ENCODE measurements at places on chromosomes 12 and 14. TPM values are rescaled to one million over a fixed set of nuclear protein-coding genes. Genes with fewer than 3 reads are reported as not detected.

DEGS2 gene
- total RNA-seq = 0.49 TPM

GRCh38 chr12:103161582-103162362, 204.3 kb downstream of the ASCL1 start:
- no peak for DNase-seq

RNASE12 gene
- not detected for total RNA-seq

CBLN3 gene
- total RNA-seq = 4.8 TPM

- DNase-seq = no peak
Measured at GRCh38 chr12:40262657-40263056, 37.9 kb downstream of the LRRK2 start.

DAO gene
- not detected for total RNA-seq

Measured in naive thymus-derived CD8-positive, alpha-beta T cell (primary cell).